ENCODE measurements at places on chromosomes 4 and X. TPM values are rescaled to one million over a fixed set of nuclear protein-coding genes. Genes with fewer than 3 reads are reported as not detected.

DNA sequence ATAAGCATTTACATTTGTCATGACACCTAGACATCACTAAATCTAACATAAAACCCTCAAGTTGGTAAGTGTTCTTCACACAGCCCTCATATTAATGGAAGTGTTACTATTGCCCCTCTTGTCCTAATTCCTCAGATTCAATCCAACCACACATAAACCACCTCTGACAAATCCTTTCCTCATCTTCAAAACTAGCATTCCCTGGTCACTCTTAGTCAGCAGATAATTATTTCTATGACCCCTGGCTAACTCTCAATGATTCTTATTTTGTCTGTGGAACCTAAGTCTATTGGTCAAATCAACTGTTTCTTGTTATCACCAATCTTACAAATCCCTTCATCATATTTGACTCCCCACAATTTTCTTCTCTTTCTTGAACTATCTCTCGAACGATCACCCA, 168.6 kb downstream of the PPP3CA start:
- H3K27ac ChIP-seq = no peak overlapping the region
- no peak for DNase-seq
- H3K4me3 ChIP-seq = no peak overlapping the region
- H3K36me3 ChIP-seq = peaks cover 11% of the 10 kb centered on the region
- H3K4me1 ChIP-seq = peaks cover 6% of the 10 kb centered on the region
- no peaks in the 10 kb centered on the region for H3K27me3 ChIP-seq

- peaks cover 8% of the 10 kb centered on the region for H3K27me3 ChIP-seq
- no peak for DNase-seq
- H3K4me3 ChIP-seq = no peak overlapping the region
- H3K4me1 ChIP-seq = no peaks in the 10 kb centered on the region
Observed at GRCh38 chr4:72325215-72325614, 243.8 kb downstream of the ADAMTS3 start.

DNA sequence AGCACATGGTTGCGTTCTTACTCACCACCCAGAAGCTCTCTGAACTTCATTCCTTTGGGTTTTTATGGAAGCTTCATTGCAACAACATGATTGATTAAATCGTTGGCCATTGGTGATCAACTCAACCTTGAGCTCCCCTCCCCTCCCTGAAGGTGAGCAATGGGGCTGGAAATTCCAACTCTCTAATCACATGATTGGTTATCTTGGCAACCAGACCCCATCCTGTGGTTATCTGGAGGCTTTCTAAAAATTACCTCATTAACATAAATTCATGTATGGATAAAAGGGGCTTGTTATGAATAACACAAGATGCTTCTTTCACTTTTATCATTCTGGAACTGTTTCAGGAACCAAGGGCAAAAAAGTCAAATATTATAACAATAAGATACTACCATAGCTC, 34.6 kb upstream of the NMU start:
- H3K36me3 ChIP-seq = no peaks in the 10 kb centered on the region
- H3K4me3 ChIP-seq = no peak overlapping the region
- H3K4me1 ChIP-seq = no peaks in the 10 kb centered on the region
- peaks cover 5% of the 10 kb centered on the region for H3K27me3 ChIP-seq
- no peak for DNase-seq
- no peak overlapping the region for H3K27ac ChIP-seq

DNA sequence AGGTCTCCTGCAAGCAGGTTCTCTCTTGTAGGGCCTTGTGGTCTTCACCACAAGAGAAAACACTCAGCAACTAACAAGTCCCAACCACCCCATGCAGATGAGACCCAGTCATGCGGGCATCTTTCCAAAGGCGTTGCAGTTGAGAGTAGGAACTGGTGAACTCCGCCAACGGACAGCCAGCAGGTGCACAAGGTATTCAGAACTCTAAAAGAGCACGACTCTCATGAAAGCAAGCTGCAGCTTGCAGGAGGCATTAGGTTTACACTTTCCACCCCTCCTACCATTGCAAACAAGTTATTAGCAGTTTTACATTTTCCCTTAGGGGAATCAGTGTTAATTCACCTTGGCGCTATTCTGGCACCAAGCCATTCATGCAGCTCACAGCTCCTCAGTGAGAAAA, 173.4 kb upstream of the KIT start:
- H3K27me3 ChIP-seq = peaks cover 4% of the 10 kb centered on the region
- DNase-seq = no peak
- no peak overlapping the region for H3K27ac ChIP-seq
- no peaks in the 10 kb centered on the region for H3K4me1 ChIP-seq
- no peak overlapping the region for H3K4me3 ChIP-seq
- no peaks in the 10 kb centered on the region for H3K36me3 ChIP-seq

DNA sequence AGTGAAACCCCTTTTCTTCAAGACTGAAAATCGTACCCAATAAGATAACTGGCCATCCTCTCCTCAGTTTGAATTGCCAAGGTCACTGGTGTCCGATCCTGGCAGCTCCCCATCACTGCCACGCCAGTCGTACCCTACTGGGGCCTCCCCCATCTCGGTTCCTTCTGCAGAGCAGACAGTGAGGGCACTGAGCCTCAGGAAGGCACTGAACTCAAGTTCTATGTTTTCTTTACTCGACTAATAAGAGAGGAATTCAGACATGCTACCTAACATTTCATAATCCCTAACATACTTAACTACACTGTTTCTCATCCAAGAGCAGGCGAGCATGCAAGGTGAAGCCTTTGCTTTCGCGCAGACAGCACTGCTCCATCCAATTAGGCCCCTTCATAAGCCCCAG, 23.4 kb downstream of the ZFYVE28 start:
- H3K4me3 ChIP-seq = no peak overlapping the region
- DNase-seq = no peak
- peaks cover 23% of the 10 kb centered on the region for H3K4me1 ChIP-seq
- no peak overlapping the region for H3K27ac ChIP-seq
- H3K27me3 ChIP-seq = peaks cover 26% of the 10 kb centered on the region

GRCh38 chrX:71998836-71999509, 88.3 kb downstream of the NHSL2 start:
- peaks cover 28% of the 10 kb centered on the region for H3K27me3 ChIP-seq
- H3K4me3 ChIP-seq = no peak overlapping the region
- H3K4me1 ChIP-seq = no peaks in the 10 kb centered on the region
- H3K27ac ChIP-seq = no peak overlapping the region
- H3K36me3 ChIP-seq = no peaks in the 10 kb centered on the region

GRCh38 chrX:133364865-133365264, 50.4 kb downstream of the GPC4 start:
- no peak overlapping the region for H3K27ac ChIP-seq
- no peaks in the 10 kb centered on the region for H3K4me1 ChIP-seq
- no peak overlapping the region for H3K4me3 ChIP-seq

- DNase-seq = no peak
- peaks cover 51% of the 10 kb centered on the region for H3K4me1 ChIP-seq
- peak overlapping the region; percentile 95 for H3K4me3 ChIP-seq
- peak overlapping the region; percentile 97 for H3K27ac ChIP-seq
- no peaks in the 10 kb centered on the region for H3K27me3 ChIP-seq
Observed at GRCh38 chrX:118348186-118348810, 2.4 kb downstream of the WDR44 start.

- H3K4me3 ChIP-seq = no peak overlapping the region
- H3K27ac ChIP-seq = no peak overlapping the region
- H3K27me3 ChIP-seq = peaks cover 5% of the 10 kb centered on the region
Observed at GRCh38 chr4:113962719-113963265, 16.7 kb downstream of the ARSJ start.

- H3K27me3 ChIP-seq = no peaks in the 10 kb centered on the region
- H3K4me3 ChIP-seq = no peak overlapping the region
Observed at GRCh38 chr4:72886602-72887001, 182.9 kb downstream of the COX18 start.

DNA sequence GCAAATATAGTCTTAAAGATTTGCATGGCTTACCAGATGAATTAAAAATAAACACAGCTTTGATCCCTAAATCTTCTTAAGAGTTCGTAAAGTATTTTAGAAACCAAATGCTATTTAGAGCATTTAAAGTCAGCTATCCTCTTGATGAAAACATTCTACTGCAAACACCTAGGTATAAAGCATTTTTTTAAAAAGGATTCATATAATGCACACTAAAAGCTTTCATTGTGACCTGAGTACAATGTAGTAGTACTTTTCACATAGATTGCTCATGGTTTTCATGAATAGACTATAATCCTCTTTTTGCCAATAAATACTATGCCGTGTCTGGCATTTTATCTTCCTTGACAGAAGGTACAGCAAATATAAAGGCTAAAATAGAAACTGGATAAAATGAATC, 805.1 kb upstream of the INTU start:
- no peak for DNase-seq
- H3K4me1 ChIP-seq = no peaks in the 10 kb centered on the region
- H3K36me3 ChIP-seq = no peaks in the 10 kb centered on the region
- H3K4me3 ChIP-seq = no peak overlapping the region

DNA sequence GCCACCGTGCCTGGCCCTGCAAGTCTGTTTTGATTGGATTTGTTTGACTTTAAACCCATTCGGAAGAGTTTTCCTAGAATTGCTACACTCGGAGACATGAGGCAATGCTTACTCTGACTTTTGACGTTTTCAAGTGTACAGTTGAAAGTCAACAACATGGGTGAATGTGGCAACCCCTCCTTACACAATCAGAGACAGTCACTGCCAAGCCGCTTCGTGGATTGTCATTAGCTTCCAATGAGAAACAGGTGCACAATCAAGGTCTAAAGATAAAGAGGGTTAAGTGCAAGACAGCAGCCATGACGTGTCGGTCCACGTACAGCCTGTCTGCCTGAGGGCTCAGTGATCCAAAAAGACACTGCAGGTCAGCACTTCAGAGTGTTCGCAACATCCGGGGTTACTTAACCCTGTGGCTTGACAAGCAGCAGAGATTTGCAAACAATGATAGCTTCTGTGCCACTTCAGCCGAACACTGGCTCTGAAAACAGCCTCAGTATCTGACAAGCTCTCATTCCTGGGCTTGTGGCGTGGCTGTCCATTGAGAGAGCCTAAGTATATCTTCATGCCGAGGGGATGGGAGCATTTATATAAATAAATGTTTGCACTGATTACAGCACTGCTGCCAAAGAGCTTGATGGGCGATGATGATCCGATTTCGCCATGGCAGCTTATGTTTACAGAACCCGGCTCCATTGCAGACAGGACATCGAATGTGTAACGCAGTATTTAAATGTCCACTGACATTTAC, 180.0 kb downstream of the DHRSX start:
- no peak overlapping the region for H3K4me3 ChIP-seq
- no peak for DNase-seq
- H3K27me3 ChIP-seq = no peaks in the 10 kb centered on the region
- peaks cover 12% of the 10 kb centered on the region for H3K36me3 ChIP-seq
- H3K4me1 ChIP-seq = no peaks in the 10 kb centered on the region
- no peak overlapping the region for H3K27ac ChIP-seq

- H3K4me3 ChIP-seq = no peak overlapping the region
- H3K27ac ChIP-seq = no peak overlapping the region
- DNase-seq = no peak
- no peaks in the 10 kb centered on the region for H3K36me3 ChIP-seq
- peaks cover 2% of the 10 kb centered on the region for H3K4me1 ChIP-seq
- no peaks in the 10 kb centered on the region for H3K27me3 ChIP-seq
Observed at GRCh38 chr4:113878668-113879067, 100.8 kb downstream of the ARSJ start.

DNA sequence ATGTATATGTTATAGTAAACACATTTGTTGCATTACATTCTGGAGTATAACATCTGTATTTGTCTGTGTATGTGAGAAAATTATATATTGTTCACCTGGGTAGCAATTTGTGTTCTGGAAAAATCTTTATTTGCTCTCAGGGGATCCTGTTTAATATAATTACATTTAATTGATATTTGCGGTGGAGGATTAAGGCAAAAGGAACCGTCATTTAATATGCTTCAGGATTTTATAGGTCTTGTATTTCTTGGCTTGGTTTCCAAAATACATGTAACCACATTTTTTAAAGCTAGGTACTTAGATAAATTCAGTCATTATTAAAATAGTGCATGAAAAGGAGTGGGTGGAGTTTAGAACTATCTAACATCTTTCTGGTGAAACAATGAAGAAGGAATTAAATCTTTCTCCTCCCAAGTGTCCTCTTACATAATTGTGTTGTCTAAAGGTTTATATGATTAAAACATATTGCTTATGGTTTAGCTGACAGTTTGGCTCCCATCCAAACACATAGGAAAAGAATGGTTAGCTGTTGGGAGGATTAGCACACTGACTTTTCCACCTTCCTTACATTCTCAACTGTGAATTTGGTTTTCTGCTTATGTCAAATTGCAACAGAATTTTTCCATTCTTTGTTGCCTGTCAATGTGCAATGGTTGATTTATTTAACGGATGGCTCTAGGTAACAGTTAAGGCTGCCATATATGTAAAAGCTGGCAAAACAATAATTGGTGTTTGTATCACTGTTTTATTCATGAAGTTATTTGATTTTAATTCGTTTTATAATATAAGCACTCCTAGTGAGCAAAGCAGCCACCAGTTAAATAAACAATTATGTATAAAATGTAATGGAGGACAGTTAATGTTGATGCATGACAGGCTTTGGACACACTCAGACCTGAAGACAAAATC, 250.8 kb upstream of the SFRP2 start:
- H3K36me3 ChIP-seq = no peaks in the 10 kb centered on the region
- H3K27ac ChIP-seq = no peak overlapping the region
- H3K4me1 ChIP-seq = no peaks in the 10 kb centered on the region
- DNase-seq = no peak

GRCh38 chr4:147651563-147651962, 32.4 kb downstream of the PRMT9 start:
- no peak for DNase-seq
- H3K36me3 ChIP-seq = peaks cover 66% of the 10 kb centered on the region
- H3K4me3 ChIP-seq = no peak overlapping the region
- H3K4me1 ChIP-seq = peaks cover 30% of the 10 kb centered on the region

GRCh38 chrX:42000836-42001235, 77.5 kb upstream of the CASK start:
- no peak overlapping the region for H3K4me3 ChIP-seq
- no peaks in the 10 kb centered on the region for H3K36me3 ChIP-seq
- H3K27ac ChIP-seq = no peak overlapping the region
- H3K27me3 ChIP-seq = no peaks in the 10 kb centered on the region

DNA sequence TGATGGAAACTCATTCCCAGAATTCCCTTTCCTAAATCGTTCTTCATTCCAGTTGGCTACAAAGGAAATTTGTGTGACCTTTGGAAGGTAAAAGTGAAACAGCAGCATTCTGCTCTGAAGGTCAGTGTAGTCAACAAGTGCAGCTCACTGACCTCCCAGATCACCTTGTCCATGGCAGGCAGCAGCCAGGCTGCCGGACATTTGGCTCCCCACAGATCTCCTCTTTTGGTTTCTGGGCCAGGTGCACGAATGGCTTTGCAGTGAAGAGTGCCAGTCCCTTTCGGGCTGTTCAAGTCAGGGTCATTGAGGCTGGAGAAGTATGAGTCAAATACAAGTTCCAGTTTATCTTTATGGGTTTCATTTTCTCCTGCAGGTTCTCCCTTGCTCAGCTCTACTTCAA, 14.3 kb downstream of the GPRIN3 start:
- peaks cover 95% of the 10 kb centered on the region for H3K4me1 ChIP-seq
- H3K4me3 ChIP-seq = peak overlapping the region; percentile 60
- H3K36me3 ChIP-seq = peaks cover 72% of the 10 kb centered on the region
- H3K27ac ChIP-seq = peak overlapping the region; percentile 96
- no peaks in the 10 kb centered on the region for H3K27me3 ChIP-seq

GRCh38 chr4:128855621-128856020, 46.1 kb downstream of the JADE1 start:
- no peak overlapping the region for H3K27ac ChIP-seq
- H3K27me3 ChIP-seq = no peaks in the 10 kb centered on the region
- H3K36me3 ChIP-seq = peaks cover 76% of the 10 kb centered on the region
- peaks cover 65% of the 10 kb centered on the region for H3K4me1 ChIP-seq
- peak; percentile 14 for DNase-seq

The CNGA1 gene
- total RNA-seq = not detected

The STS gene
- 2.3 TPM for total RNA-seq

The CLIC2 gene
- total RNA-seq = 0.16 TPM

The NWD2 gene
- total RNA-seq = not detected

The FGFRL1 gene
- 10.1 TPM for total RNA-seq

The FRG2 gene
- total RNA-seq = not detected

The KCNE5 gene
- 0.68 TPM for total RNA-seq
